Lung (tissue), 17 donors: ENCODE measurements at places on chromosomes 7 and 10. TPM values are rescaled to one million over a fixed set of nuclear protein-coding genes. Genes with fewer than 3 reads are reported as not detected.

The SLC29A4 gene
- total RNA-seq, result 5.7 TPM

The HOXA9 gene
- 0.46 TPM for total RNA-seq

The TBL2 gene
- total RNA-seq, result 48.2 TPM

The SEC61G gene
- 71.9 TPM for total RNA-seq

The CYP2W1 gene
- 8.1 TPM for total RNA-seq

The SLC26A3 gene
- total RNA-seq, result 0.31 TPM

The CACNB2 gene
- total RNA-seq, result 5.1 TPM

The NEUROG3 gene
- total RNA-seq, result not detected

The TMEM178B gene
- total RNA-seq, result 0.89 TPM

The SLC16A12 gene
- 4.6 TPM for total RNA-seq

The CHST12 gene
- 17.9 TPM for total RNA-seq

The ACSL5 gene
- 62.6 TPM for total RNA-seq

The CFAP43 gene
- 71.6 TPM for total RNA-seq

The ATAD1 gene
- total RNA-seq, result 37.6 TPM
